ENCODE measurements at places on chromosomes 4 and X.

GRCh38 chr4:151957153-151957552 is 196.3 kb upstream of the GATB start:
- DNase-seq = no peak

- no peak for DNase-seq
Observed at GRCh38 chrX:112704187-112704586, 24.4 kb upstream of the LHFPL1 start.

- no peak for DNase-seq
Observed at GRCh38 chrX:97065066-97065465, 181.4 kb downstream of the RPA4 start.

DNA sequence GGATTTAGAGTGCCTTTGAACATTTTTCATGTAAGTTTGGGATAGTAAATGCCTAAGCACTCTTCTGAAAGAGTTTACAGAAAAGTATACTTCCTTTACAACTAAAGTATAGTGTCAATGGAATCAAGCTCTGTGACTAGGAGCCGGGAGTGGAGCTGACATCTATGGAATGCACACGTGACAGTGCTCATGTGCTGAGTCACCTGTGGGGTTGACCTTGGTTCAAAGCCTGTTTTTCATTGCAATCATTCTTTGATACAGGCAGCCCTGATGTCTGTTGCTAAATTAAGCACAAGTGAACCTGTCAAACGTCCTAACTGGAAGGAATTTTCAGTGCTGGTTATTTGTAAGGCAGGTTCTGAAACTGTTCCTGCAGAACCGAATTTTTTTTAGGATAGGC is 82.5 kb downstream of the GPAT3 start:
- DNase-seq = peak; percentile 75

DNA sequence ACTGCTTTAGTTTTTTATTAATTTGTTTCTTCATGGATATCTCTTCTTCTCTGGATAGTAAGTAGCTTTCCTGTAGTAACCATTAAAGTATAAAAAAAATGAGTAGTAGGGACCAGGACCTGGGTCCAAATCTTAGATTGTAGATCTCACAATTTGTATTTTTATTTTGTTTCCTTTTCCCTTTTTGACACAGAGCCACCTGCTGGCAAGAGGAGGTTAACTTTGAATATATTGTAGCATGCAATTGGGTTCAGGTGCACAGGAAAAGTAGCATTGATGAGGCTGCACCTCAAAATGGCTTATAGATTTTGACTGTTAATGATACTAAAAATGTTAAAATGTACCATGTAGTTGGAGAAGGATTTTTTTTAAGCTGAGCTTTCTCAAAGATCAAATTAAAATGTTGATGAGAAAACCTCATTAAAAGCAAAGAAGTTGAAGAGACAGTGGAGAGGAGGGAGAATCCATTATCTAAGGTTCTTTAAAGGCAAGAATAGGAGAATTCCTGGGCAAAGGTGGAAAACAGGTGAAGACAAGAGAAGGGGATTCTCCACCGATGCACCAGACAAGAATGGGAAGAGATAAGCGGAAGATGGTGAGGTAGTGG is 48.3 kb upstream of the HPGDS start:
- no peak for DNase-seq

GRCh38 chr4:127775843-127776242 is 6.3 kb upstream of the HSPA4L start:
- no peak for DNase-seq

DNA sequence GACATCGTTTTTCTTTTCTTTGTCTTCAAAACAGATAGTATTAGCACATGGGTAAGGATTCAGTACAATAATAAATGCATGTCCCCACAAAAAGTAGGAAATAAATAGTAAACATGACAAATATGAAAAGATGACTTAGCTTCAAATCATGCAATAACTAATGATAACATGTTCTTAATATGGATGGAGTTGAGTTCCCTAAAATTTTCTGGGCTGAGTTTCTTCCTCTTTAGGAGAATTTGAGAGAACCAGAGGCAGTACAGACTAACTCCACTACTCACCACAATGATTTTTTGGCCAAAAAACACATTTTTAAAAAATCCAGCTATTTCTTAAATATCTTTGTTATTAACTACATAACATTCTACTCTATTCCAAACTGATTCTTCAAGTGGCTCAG is 432.3 kb upstream of the HS3ST1 start:
- no peak for DNase-seq

DNA sequence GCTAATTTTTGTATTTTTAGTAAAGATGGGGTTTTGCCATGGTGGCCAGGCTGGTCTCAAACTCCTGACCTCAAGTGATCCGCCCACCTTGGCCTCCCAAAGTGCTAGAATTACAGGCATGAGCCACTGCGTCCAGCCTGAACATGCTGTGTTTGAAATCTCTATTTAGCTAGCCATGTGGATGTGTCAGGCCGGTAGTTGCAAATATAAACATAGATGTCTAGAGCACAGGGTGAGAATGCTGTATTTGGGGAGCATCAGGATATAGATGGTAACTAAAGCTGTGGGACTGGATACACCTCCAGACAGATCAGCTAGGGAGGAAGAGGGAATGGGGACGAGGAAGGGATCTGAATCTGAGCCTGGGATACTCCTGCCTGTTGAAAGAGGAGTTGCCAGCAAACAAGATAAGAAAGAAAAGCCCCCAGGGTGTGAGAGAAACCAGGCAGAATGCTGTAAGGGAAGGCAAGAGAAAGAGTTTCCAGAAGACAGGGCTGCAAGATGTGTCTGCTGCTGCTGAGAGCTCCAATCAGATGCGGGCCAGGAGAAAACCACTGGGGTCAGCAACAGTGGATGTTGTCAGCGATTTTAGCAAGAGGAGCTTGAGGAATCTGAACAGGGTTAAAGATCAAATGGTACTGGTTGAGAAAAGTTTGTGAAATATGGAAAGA is 177.4 kb downstream of the PALLD start:
- DNase-seq = no peak

- DNase-seq = no peak
Observed at GRCh38 chr4:156620786-156621185, 350.8 kb downstream of the PDGFC start.

- no peak for DNase-seq
Observed at GRCh38 chr4:142648378-142648777, 197.7 kb downstream of the INPP4B start.

DNA sequence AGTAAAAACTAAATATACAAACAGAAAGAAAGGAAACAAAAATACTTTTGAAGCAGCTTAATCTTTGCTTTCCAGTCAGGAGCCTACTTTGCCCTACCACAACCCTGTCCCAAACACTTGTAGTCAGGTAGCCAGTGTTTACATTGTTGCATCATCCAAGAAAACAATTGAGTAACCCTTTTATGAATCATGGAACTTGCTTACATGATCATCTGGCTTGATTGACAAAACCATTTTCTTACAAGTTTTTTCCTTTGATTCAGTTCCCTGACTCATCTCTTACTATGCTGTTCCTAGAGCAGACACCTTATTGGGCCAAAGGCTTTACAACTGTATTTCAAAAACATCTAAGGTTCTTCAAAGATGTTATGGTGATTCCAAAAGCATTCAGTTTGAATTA is 740.1 kb downstream of the KLHL13 start:
- DNase-seq = no peak

DNA sequence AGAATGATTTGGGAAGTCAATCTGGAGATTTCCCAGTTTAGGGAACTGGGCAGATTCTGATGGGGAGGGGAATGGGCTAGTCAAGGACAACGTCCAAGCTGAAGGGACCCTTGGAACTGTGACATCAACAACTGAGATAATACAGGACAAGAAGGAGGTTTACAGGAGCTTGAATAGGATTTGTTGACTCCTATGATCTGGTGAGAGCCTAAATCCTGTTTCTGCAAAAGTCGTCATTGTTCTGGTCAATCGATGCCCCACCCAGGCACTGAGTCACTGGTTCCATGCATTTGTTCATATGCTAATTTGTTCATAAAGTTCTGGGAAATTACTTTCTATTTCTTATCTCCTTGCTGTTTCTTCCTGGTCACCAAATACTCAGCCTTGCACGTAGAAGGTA is 15.3 kb upstream of the PDGFRA start:
- peak; percentile 79 for DNase-seq

DNA sequence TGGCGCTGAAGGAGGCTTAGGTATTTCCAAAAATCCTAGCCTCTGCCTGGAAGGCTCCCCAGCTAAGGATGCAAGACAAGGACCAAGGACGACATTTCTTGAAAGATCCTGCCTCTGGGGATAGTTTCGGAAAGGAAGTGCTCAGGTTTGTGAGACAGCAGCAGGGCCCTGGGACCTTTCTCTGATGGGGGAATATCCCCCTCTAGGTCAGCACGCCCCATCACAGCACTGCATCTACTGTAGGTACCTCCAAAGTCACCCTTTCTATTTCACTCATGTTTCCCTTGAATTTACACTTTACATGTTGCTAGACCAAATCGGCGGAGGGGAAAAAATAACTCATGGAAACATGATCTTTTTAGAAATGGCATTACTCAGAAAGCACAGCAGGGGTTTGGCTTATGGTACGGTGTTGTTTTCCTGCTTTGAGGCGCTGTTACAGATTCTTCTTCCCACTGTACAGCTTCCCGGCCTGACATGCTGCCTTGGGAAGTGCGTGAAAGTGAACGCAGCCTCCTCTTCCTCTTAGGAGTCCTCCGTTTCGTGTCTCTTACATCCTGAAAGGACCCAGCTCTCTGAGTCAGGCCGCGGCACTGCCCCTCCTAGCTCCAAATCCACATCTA is 77.2 kb upstream of the DHRSX start:
- no peak for DNase-seq

DNA sequence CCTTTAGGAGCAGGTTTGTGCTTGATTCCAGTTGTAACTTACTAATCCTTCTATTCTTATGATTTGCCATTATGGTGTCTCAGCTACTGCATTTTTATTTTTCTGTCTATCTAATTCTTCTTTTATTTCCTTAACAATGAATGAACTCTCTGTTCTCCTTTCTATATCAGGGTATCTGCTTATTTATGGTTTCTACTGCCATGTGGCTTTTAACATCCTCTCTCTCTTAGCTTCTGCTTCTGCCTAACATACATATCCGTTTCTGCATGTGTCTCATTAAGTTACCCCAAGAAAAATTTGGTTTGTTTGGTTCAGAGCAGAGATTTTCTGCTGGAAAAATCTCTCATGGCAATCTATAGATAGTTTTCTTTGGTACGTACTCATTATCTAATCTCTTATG is 614.4 kb downstream of the RPA4 start:
- DNase-seq = no peak

DNA sequence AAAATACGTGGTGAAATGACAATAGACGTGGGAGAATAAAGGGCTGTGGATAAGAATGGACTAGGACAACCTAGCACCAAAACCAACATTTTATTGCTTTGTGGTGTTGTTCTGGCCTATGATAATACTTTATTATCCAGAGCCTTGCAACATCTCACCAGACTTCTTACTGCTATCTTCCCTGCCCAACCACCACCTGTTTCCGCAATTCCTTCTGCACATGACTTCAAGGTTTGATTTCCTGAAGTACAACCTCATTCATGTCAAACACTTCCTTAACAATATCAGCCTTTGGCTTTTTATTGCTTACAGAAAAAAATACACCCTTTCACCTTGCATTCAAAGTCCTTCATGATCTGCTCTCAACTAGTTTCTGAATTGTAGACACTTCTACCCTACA is 84.8 kb downstream of the RTL3 start:
- DNase-seq = no peak

- no peak for DNase-seq
Observed at GRCh38 chrX:15142084-15142715, 127.7 kb downstream of the ASB9 start.

GRCh38 chrX:153766871-153767673 is 3.0 kb downstream of the PLXNB3 start:
- no peak for DNase-seq

GRCh38 chrX:124373348-124373747 is 27.0 kb downstream of the SH2D1A start:
- no peak for DNase-seq

DNA sequence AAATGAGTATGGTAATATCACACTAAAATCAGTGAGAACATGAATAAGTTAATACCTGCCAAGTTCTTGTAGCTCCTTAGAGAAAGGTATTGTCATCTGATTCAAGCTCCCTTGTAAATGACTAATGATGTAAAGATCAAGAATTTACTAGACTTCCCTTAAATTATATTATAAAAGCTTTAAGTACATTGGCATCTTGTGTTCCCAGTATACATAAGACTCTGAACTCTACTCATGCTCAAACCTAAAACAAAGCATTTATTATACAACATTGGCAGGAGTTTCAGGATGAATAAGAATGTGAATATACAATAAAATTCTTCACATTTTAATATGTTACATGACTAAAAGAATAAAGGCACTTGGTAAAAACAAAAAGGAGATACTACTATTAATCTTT is 126.8 kb upstream of the UNC5C start:
- no peak for DNase-seq

DNA sequence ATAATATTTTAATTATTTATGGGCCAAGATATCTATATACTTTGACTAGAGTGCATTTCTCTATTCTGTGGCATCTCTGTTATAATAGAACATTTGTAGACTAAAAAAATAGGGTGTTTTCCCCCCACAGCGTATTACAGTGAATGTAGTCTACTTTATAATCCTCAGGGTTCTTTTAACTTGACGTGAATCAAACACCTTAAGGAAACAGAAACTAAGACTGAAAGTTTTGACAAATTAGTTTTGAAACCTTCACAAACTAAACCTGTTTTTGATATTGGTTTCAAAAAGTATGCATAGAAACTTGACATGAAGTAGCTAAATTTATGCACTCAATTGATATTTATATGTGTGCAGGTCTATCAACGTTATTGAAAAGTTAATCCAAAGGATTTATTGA is 1963.1 kb upstream of the TENM3 start:
- no peak for DNase-seq

GRCh38 chr4:106371161-106371560 is 2.6 kb upstream of the GIMD1 start:
- no peak for DNase-seq

GRCh38 chr4:166518315-166518714 is 645.3 kb downstream of the TLL1 start:
- no peak for DNase-seq

GRCh38 chr4:128916832-128917231 is 107.3 kb downstream of the JADE1 start:
- no peak for DNase-seq

DNA sequence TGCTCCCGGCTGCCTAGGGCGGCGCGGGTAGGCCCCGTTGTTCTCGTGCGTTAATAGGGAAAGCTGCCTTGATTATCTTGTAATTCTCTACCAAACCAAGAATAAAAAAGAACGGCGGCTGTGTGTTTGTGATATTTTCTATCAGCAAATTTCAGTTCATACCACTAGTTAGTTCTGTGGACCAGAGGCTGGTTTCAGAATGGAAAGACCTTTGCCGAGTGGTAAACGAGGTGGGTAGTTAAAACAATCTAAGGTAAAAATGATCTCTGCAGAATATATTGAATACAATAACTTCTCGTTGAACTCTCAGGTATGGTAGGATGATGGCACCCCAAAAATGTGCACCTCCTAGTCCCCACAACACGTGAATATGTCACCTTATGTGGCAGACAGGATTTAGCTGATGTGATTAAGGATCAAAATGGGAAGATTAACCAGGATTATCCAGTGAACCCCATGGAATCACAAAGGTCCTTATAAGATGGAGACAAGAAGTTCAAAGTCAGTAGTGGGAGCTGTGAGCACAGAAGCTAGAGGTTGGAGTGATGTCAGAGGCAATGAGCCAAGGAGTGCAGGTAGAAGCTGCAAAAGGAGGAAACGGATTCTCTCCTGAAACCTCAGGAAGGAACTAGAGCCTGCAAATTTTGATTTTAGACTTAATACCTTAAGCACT is 574 bp upstream of the CFAP97 start:
- DNase-seq = peak; percentile 31

- DNase-seq = no peak
Observed at GRCh38 chr4:26148927-26149326, 171.9 kb upstream of the RBPJ start.

GRCh38 chr4:180913750-180914149 is 1329.5 kb upstream of the TENM3 start:
- DNase-seq = no peak

Measured in cardiac fibroblast (primary cell).